ENCODE measurements at places on chromosomes 2 and 18.

DNA sequence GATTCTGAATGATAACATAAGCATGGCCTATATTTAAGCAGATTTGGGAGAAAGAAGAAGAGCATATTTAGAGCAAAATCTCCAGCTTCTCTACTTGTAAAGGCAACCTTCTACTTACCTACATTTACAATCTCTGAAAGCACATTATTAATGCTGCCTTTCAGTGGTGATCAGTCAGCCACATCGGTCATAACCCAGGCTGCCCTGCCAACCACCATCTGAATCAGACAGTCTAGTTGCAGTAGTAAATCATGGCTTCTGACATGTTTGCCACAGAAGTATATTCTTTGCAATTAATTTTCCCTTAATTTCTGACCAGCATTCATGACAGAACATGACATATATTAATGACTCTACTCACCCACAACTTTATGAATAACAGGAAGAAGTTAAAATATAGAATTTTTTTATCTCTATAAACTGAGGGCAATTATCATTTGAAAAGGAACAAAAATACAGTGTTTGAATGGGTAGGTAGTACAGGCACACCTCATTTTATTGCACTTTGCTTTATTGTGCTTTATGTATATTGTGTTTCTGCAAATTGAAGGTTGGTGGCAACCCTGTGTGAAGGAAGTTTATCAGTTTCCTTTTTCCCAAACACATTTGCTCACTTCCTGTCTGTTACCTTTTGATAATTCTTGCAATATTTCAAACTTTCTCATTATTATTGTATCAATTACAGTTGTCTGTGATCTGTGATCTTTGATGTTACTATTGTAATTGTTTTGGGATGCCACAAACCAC, 531.6 kb upstream of the CHAC2 start:
- no peak for DNase-seq

- no peak for DNase-seq
These were observed 1.2 kb upstream of the SMCHD1 start for GRCh38 chr18:2654169-2654927.

- DNase-seq: no peak
These were observed 106.1 kb downstream of the GFPT1 start for GRCh38 chr2:69280796-69281412.

GRCh38 chr2:55490554-55490953, 29.0 kb upstream of the CFAP36 start:
- no peak for DNase-seq

GRCh38 chr18:77178559-77178958, 46.0 kb upstream of the MBP start:
- no peak for DNase-seq

DNA sequence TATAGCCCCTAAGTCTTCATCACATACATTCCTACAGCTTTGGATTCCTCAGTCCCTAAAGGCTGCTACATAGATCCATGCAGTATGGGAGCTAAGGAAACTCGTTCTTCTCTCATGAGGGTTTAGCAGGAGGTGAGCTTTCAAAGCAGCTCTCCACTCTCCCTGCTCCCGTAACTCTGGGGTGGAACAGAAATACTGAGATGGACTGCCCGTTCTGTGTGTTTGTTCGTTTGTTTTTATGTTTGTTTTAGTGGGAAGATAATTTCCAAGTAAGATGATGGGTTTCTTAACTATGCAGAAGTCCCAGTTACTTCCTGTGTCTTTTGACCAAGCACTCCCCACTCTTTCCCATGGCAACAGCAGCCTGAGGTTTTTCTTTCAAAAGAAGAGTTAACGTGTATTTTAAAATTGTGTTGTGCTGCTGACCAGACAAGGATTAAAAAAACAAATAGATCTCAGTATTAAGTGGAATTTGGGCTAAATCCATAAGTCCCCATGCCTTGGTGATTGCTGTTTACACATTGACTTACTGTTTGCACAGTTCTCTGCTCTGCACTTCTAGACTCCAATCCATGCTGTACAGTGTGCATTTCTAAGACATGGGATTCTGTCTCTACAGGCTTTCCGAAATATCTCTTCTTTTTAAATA, 156.4 kb upstream of the SH3BP4 start:
- no peak for DNase-seq

GRCh38 chr18:5447442-5447841, 96.4 kb downstream of the EPB41L3 start:
- no peak for DNase-seq

DNA sequence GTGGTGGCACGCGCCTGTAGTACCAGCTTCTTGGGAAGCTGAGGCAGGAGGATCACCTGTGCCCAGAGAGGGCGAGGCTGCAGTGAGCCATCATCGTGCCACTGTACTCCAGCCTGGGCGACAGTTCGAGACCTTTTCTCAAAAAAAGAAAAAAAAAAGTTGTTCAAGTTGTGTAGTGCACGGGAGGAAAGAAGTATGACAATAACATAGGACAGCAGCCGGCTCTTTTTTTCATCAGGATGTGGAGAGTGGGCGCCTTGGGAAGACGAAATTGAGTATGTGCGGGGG, 36.5 kb downstream of the PCBP1 start:
- DNase-seq: no peak

GRCh38 chr2:129255610-129256313, 723.7 kb upstream of the RAB6C start:
- no peak for DNase-seq

DNA sequence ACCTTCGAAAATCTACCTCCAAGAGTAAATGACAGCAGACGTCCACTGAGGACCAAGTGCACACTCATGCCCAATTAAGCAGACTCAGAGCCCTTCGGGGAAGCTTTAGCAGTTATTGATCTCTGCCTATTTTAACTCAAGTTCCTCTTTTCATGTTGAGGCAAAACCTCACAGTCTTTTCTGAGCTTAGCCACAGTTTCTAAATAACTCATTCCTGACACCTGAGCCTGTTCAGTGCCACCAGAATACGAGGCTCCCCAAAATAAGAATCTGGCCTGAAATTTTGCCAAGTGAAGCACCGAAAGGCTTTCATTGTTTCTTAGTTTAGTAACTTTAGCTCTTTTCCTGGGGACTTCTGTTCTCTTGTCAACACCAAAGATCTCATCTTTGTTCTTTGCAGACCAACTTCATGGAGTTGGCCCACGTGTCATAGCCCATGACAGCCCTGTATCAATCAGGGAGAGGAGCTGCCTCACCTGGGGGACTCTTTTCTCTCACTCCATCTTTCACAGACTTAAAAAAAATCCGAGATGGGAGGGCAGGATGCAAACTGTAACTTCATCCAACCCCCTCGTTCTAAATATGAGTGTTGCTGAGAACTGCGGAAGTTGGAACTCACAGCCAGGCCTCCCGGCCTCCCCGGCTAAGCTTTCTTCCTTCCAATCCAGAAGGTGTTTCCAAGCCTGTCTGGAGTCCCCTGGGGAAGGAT, 22.2 kb downstream of the INPP5D start:
- no peak for DNase-seq

DNA sequence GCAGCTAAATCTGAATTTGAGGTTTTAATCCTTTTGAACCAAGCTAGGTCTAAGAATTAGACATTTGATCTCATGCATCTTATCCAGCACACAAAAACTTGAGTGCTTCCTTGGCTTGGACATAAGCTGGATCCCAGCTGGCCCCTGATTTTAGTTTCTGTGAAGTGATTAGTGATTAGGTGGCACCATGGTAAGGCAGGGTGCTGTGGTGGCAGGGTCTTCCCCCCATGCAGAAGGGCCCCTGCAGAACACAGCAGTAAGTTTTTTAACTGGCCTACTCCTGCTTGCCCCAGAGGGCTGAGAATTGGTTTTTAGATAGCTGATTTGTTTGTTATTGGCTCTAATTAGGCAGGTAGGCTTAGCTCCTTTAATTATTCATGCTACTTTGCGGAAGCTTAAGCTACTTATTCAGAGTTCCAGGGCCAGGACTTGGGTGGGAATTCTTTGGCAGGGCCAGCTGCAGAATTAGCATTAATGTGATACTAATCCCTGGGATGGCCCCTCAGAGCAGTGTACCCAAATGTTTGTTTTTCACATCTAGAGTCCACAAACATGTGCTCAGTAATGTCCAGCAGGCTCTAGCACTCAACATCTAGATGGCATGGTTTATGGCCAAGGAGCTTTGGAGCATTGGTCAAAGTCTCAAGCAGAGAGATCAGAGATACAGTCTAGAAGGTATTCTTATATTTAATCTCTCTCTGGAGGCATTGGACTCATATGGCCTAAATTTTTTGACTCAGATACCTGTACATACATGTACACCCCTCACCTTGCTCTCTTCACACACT, 99.6 kb downstream of the FMNL2 start:
- DNase-seq: no peak

GRCh38 chr2:65232636-65233035, 5.0 kb downstream of the ACTR2 start:
- DNase-seq: no peak

GRCh38 chr18:52615321-52615720, 275.3 kb downstream of the DCC start:
- DNase-seq: no peak

DNA sequence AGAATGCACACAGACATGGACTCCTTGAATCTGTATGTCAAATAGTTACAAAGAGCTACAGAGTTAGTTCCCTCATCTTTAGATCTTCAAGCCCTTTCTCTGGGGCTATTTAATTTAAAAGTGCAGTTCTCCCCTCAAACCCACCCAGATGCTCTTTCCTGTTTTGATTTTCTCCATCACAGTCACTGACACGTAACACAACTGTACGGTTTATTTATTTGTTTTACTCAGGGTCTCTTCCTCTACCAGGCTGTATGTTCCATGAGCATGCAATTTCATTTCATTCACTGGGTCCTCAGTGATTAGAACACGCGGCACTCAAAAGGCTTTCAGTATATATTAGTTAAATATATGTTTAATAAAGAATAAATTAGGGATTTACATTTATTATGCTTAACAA, 94.7 kb downstream of the DOCK10 start:
- DNase-seq: peak; percentile 52

DNA sequence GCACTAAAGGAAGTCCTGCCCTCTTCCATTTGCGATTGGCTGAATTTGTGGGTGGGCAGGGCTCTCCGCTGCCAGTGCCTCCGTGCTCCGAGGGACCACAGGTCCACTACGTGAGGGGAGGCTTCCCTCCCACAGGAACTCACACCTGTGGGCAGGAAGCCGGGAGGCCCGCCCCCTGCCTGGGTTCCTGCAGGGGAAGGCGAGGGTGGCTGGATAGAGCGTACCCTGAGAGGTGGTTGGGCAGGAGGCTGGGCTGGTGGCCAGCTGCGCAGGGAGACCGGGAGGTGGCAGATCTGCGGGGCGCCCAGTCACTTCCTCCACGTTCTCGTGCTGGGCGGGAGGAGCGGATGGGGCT, 47.0 kb upstream of the PTH2R start:
- DNase-seq: no peak

DNA sequence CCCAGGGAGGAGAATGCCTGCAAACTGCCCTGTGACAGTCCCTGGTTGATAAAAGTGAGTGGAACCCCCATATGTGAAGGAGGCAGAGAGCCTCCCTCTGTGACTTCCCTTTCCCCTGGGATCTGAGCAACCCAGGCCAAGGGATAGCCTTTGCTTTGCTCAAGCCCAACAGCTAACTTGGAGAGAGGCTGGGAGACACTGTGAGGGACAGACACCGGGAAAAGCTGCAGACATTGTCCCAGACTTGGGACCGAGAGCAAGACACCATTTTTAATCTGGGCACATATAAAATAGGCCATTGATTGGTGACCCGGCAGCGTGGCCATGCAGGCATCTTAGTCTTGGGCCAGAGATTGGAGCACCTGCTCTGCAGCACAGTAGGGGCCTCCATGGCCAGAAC, 96.1 kb upstream of the SALL3 start:
- DNase-seq: no peak

GRCh38 chr2:48209214-48209885, 303.1 kb upstream of the FBXO11 start:
- DNase-seq: no peak

- DNase-seq: no peak
These were observed 25.6 kb upstream of the MYCN start for GRCh38 chr2:15914596-15915385.

- DNase-seq: no peak
These were observed 152.9 kb downstream of the EIPR1 start for GRCh38 chr2:3224681-3225080.

DNA sequence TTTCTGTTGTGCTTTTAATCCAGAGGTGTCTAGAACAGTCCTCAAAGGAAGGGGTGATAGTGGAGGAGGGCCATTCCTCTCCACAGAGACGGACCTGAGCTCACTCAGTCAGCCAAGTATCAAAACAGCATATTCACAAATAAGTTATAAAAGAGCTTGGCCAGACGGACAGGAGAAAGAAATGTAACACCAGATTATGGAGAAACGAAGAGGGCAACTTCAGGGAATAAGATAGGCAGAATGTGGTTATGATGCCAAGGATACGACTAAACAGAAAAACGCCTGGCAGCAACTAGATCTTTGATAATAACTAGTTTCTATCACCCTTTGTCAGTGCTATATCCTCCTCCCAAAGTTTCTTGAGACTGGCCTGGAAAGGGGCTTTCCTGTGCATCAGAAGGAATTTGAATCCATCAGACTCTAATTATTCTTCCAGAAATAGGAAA, 42.5 kb downstream of the MAP4K3 start:
- no peak for DNase-seq

GRCh38 chr2:54030806-54031205, 60.0 kb upstream of the PSME4 start:
- DNase-seq: no peak

DNA sequence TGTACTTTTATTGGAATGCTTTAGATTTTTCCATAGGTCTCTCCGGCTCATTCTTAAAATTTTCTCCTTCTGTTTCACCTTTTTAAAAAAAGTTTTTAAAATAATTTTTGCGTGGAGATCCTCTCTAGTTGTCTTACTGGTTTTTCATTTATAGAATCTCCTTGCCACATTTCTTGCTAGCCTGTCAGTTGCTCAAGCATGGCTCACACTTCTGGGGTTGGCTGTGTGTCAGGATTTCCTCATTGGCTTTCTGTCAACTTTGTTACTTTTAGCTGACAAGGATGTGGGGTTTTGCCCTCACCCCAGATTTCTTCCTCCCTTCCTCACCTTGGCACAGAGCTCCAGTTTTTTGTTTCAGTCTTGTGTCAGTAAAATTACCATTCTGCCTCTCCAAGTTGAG, 124.6 kb downstream of the ZNF407 start:
- no peak for DNase-seq

DNA sequence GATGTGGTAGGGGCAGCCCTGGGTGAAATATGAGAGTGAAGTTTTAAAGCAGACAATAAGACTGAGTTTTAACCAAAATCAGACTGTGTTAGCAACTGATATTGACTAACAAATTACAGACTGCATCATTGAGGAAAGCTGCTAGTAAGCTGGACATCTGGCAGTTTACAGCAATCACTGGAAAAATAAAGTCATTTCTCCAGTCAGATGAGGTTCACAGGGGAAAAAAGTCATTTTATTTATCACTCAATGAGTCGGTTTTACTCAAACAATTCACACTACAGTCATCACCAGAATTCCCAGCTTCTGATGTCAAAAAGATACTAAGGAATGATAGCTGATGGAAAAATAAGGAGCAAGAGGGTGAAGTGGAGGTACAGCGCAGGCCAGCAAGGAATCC, 10.5 kb upstream of the TMEM177 start:
- DNase-seq: no peak

- DNase-seq: no peak
These were observed 208.7 kb upstream of the STK17B start for GRCh38 chr2:196380098-196380497.

- DNase-seq: no peak
These were observed 100.5 kb downstream of the SPTBN1 start for GRCh38 chr2:54556621-54557121.

- DNase-seq: no peak
These were observed 15.6 kb downstream of the SLC39A10 start for GRCh38 chr2:195672674-195673073.
